ENCODE measurements at places on chromosomes 12 and 14. TPM values are rescaled to one million over a fixed set of nuclear protein-coding genes. Genes with fewer than 3 reads are reported as not detected.

PCED1B gene
- polyA plus RNA-seq: 70.5 TPM

KRT2 gene
- polyA plus RNA-seq: 0.80 TPM

RHEBL1 gene
- 11.7 TPM for polyA plus RNA-seq

ADAM21 gene
- polyA plus RNA-seq: not detected

ZC2HC1C gene
- polyA plus RNA-seq: 0.49 TPM

CAPS2 gene
- polyA plus RNA-seq: 2.8 TPM

ASCL1 gene
- not detected for polyA plus RNA-seq

ART4 gene
- polyA plus RNA-seq: not detected

ATP23 gene
- 16.2 TPM for polyA plus RNA-seq

GDF3 gene
- not detected for polyA plus RNA-seq

AMN gene
- polyA plus RNA-seq: 0.24 TPM

LMNTD1 gene
- polyA plus RNA-seq: not detected

PTPRQ gene
- not detected for polyA plus RNA-seq

DDX11 gene
- 12.7 TPM for polyA plus RNA-seq

KRT71 gene
- polyA plus RNA-seq: not detected

MUCL1 gene
- polyA plus RNA-seq: not detected

SCN8A gene
- 0.61 TPM for polyA plus RNA-seq

ZFHX2 gene
- not detected for polyA plus RNA-seq

EIF2S3B gene
- 0.15 TPM for polyA plus RNA-seq

HOXC12 gene
- not detected for polyA plus RNA-seq

HOXC10 gene
- polyA plus RNA-seq: not detected

RGS6 gene
- polyA plus RNA-seq: 1.0 TPM

KRT83 gene
- not detected for polyA plus RNA-seq

CEBPE gene
- polyA plus RNA-seq: 0.14 TPM

CTSG gene
- not detected for polyA plus RNA-seq

CLEC2D gene
- 312 TPM for polyA plus RNA-seq

TBX3 gene
- polyA plus RNA-seq: not detected

CLEC4A gene
- 0.53 TPM for polyA plus RNA-seq

MANSC1 gene
- polyA plus RNA-seq: 0.43 TPM

FOS gene
- polyA plus RNA-seq: 145 TPM

RIMBP2 gene
- polyA plus RNA-seq: not detected

TMX1 gene
- polyA plus RNA-seq: 40.6 TPM

GUCY2C gene
- not detected for polyA plus RNA-seq

RDH11 gene
- polyA plus RNA-seq: 82.9 TPM

ERP27 gene
- 6.2 TPM for polyA plus RNA-seq

AQP2 gene
- polyA plus RNA-seq: not detected

BEGAIN gene
- 0.47 TPM for polyA plus RNA-seq

COQ6 gene
- 29.5 TPM for polyA plus RNA-seq

CRIP2 gene
- polyA plus RNA-seq: 124 TPM

DNAJC22 gene
- polyA plus RNA-seq: not detected

SERPINA4 gene
- polyA plus RNA-seq: not detected

TEAD4 gene
- not detected for polyA plus RNA-seq

KRT79 gene
- not detected for polyA plus RNA-seq

AVPR1A gene
- not detected for polyA plus RNA-seq

CELA1 gene
- 1.7 TPM for polyA plus RNA-seq

RFX4 gene
- polyA plus RNA-seq: not detected

CPM gene
- polyA plus RNA-seq: 7.9 TPM

NTN4 gene
- polyA plus RNA-seq: 0.16 TPM

CCDC177 gene
- polyA plus RNA-seq: not detected

DBX2 gene
- polyA plus RNA-seq: not detected

GALNT6 gene
- 2.3 TPM for polyA plus RNA-seq

FLVCR2 gene
- polyA plus RNA-seq: 7.4 TPM

KLHL33 gene
- polyA plus RNA-seq: not detected

CD4 gene
- polyA plus RNA-seq: 321 TPM

RAD51AP1 gene
- polyA plus RNA-seq: 5.7 TPM

FGF23 gene
- not detected for polyA plus RNA-seq

Measured in CD4-positive, CD25-positive, alpha-beta regulatory T cell (primary cell).